ENCODE measurements at places on chromosomes 12 and 14.
A peak's percentile ranks its signal among the peaks of the same experiment; 100 is the strongest.

GRCh38 chr12:79300199-79300568 is 390.6 kb downstream of the PAWR start:
- DNase-seq: no peak

DNA sequence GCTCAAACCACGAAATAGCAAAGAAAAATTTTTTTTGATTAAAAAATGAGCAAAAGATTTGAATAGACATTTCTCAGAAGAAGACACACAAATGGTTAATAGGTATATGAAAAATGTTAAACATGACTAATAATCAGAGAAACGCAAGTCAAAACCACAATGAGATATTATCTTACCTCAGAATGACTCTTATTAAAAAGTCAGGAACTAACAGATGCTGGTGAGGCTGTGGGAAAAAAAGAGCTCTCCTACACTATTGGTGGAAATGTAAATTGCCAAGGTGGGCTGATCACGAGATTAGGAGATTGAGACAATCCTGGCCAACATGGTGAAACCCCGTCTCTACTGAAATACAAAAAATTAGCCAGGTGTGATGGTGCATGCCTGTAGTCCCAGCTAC is 315.5 kb upstream of the FLRT2 start:
- DNase-seq: no peak

DNA sequence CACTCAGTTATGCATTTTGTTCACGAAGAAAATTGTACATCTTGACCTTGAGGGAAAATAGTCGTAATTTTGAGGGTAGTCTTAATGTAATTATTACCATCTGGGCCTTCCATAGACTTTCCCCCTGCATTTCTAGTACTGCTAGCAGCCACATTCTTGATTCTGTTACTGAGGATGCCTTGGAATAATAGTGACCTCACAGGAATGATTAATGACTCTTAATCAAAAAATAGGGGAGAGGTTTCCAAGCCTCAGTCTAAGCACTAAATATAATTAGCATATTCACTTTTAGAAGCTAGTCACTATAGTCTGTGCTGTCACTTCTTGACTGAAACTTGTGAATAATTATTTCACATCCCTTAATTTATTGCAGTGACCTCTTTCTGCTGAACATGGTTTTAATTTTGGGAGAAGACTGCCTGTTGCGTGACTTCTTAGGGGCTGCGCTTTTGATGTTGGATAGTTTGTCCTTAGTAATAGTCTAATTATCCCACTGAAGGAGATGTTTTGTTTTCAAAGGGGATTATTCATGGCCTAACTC is 400.5 kb downstream of the ADAMTS20 start:
- DNase-seq: no peak

GRCh38 chr12:83196694-83197350 is 510.1 kb downstream of the TMTC2 start:
- no peak for DNase-seq

DNA sequence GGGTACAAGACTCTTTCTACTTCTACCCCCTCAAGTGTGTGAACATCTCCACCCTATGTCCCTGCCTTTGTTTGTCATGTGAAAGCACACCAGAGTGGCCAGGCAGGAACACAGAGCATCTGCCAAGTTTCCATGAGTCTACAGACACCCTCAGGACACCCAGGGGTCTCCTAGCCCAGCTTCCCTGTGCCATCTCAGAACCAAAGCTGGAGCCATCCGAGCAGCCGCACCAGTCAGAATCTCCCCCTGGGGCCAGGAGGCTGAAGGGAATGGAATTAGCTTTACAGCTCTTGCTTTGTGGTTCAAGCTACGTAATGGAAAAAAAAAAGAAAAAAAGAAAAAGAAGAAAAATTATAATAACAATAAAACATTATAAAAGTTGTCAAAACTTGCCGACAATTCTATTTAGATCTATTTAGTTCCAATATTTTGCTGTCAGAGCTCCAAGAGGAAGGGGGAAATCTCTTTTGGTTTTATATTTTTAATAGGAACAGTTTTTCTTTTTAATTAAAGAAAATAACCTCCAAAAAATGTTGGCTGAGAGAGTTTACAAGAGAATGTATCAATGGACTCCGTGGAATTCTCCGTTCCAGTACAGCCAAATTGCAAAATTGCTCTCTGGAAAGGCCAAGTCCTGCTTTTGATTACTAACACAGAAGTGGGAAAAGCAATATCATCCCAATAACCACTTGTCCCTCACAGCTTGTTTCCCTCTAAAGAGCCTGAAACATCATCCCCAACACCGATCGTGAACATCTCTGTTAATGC is 37.1 kb downstream of the TBX5 start:
- no peak for DNase-seq

- peak; percentile 32 for DNase-seq
Measured at GRCh38 chr12:27780612-27781408, 774 bp upstream of the MANSC4 start.

DNA sequence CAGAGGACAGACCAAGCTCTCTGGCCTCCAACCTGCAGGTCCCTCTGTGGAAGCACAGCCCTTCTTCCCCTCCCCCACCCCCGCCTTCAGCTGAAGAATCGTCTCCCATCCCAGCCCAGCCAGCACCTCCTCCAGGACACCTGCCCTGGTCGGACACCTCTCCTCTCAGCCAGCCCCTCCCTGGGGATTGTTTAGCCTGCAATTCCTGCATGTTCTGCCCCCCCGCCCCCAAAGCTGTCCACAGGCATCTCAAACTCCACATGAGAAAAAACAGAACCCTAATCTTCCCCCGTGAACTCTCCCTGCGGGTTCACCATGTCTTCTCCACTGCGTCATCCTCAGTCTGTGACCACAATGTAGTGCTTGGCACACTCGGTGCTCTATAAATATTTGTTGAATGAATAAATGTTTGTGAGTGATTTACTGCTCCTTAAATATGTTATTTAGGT is 24.1 kb downstream of the PRIMA1 start:
- no peak for DNase-seq

GRCh38 chr14:60094306-60094897 is 2.7 kb downstream of the PCNX4 start:
- DNase-seq: no peak

DNA sequence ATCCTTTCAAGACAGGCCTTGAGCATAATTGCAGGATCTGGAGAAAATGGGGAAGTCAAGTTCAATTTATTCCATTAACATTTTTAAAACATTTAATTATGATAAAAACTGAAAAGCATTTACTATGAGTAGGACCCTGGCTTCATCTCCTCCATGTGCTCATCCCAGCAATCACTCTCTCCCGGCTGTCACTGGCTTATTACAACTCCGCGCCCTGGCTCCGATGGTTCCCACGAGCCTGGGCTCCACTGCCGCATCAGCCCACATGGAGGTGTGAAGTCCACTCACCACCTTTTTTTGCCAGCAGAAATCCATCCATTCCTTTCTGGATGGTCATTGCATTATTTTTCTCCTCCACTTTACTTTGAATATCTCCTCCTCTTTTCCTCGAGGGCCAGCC is 194.4 kb downstream of the EMP1 start:
- no peak for DNase-seq

DNA sequence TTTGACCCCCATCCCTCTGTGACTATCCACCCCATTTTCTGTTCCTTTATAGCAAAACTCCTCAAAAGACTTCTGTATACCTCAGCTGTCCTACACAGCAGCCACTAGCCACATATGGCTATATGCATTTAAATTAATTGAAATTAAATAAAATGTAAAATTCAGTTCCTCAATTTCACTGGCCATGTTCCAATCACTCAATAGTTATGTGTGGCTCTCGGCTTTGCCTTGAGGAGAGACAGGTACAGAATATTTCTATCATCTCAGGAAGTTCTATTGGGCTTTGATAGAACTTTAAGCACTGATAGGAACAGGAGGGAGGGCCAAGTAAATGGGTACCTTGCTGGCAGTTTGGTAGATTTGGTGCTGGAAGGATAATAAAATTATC is 280.3 kb upstream of the AMIGO2 start:
- DNase-seq: no peak

GRCh38 chr12:114131824-114132223 is 165.7 kb upstream of the RBM19 start:
- DNase-seq: no peak

DNA sequence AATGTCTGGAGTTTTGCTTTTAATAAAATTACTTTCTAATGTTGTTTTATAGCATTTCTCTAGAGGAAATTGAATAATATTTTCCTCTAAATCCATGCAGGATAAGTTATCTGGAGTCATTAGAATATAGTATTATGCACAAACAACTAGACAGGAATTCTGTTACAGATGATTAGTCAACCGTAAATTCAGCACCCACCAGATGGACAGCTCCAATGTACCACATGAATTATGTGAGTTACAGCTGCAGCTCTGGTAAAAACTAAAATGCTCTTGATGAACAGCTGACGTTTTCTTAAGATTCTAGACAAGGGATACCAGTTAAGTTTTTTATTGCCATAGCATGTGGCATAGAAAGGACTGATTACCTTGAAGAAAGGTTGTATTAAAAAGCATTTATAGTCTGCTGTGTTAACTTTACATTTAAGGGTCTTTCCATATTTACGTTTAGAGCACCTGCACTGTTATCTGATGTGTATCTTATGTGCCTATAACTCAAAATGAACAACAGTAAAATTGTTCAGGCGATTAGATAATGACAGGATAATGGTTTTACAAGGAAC is 321.4 kb upstream of the LRFN5 start:
- DNase-seq: no peak

- peak; percentile 74 for DNase-seq
Measured at GRCh38 chr14:68627868-68628604, 164.8 kb downstream of the ZFP36L1 start.

- no peak for DNase-seq
Measured at GRCh38 chr12:94628819-94629472, 21.4 kb downstream of the TMCC3 start.

DNA sequence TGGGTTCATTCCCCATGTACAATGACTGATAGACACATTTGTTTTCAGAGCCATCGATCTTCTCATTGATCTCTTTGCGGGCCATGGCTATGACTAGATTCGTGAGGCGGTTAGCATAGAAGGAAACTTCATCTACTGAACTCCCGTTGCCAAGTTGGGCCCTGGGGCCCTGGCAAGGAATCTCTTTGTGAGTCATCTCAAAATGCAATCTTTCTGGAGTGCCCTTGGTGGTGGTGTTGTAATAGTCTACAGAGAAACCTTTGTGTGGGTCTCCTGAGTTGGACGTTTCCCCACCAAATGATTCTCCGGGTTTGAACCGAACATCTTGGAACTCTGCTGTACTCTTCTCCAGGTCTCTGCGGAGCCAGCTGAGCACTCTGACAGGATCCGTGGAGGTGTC is 20.4 kb downstream of the AKAP3 start:
- no peak for DNase-seq

DNA sequence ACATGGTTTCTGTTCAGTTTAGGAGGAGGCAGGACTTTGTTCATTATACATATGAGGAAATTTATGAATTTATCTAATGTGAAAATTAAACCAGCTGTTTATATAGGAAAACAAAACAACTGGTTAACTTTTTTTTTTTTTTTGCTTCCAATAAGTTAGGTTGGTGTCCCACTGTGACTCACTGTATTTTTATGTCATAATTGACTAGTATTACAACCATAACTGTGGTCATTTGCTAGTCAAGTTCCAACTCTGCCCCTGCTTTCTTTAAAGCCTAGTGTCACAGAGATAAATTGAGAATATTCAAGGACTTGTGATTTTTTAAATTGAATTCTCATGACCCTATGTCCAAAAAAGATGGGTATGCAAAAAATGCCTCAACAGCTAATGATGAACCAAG is 227.7 kb downstream of the BCAT1 start:
- no peak for DNase-seq

DNA sequence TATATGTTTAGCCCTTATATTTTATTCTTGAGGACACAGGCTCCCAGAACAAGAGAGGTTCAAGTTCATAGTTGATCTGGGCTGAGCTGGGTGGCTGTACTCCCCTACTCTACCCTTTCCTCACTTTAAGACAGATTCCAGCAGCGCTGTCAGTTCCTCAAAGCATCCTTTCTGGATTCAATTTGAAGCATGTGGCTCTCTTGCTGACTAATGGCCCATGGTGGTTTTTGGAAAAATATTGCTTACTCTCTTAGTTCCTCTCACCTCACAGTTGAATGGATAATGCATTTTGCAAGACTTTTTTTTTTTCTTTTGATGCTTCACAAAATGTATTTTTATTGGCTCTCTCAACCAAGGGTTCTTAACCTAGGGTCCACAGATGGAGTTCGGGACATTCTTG is 4.1 kb downstream of the PELI2 start:
- DNase-seq: no peak

DNA sequence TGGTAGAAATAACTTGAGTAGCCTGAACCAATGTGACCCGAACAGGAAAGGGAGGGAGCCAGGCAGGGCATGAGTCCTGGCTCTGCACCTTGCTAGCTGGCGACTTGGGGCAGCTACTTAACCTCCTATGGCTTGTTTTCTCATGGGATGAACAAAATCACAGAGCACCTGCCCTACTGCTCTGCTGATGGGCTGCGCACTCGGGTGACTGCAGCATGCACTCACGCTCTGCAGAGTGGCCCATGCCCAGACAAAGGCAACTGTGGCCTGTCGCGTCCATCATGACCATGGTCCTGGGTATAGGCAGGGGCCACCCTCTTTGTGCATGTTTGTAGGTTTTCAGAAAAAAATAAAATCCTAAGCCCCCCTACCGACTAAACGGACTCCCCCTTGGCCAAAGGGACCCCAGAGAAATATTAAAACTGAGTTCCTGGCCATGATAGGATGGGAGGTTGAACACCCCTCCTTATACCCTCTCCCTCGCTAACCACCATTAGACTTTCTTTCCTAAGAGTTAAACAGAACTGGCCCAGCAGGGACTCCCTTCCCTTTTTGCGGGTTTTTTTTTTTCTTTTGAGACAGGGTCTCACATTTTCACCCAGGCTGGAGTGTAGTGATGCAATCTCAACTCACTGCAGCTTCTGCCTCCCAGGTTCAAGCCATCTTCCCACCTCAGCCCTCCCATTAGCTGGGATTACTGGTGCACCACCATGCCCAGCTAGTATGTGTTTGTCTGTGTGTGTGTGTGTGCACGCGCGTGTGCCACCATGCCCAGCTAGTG is 32.5 kb downstream of the VWF start:
- no peak for DNase-seq

GRCh38 chr12:131133015-131133905 is 179.6 kb downstream of the ADGRD1 start:
- DNase-seq: no peak

GRCh38 chr12:41983856-41984255 is 160.8 kb downstream of the GXYLT1 start:
- DNase-seq: no peak

- no peak for DNase-seq
Measured at GRCh38 chr14:69803753-69804152, 6.7 kb upstream of the SLC10A1 start.

DNA sequence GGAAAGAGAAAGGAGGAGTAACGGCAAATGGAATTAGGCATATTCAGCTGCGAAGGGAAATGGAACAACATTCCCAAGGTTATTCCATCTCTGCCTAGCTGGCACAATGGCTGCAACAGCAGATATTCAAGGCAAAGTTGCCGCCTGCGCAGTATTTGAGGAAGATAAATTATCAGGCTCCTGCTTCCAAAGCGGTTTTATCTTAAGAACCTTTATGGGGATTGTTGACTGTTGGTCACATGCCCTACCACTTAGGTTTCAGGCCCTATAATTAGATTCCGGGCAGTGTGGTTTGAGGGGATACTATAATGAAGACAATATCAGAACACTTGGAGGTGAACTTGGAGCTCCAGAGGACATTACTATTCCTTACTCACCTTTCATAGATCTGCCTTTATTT is 99.7 kb downstream of the FGD4 start:
- no peak for DNase-seq

GRCh38 chr12:95099270-95099790 is 25.9 kb upstream of the NR2C1 start:
- no peak for DNase-seq

- DNase-seq: no peak
Measured at GRCh38 chr14:103802356-103802755, 45.0 kb downstream of the PPP1R13B start.

GRCh38 chr12:128857133-128857763 is 4.0 kb downstream of the GLT1D1 start:
- no peak for DNase-seq

Data from stimulated activated CD4-positive, alpha-beta T cell treated with anti-CD3 and anti-CD28 coated beads, Interleukin-4, amount 100 ng/mL, for 1 hour (primary cell).